H7 (cell line): ENCODE measurements at places on chromosomes 7 and 10. TPM values are rescaled to one million over a fixed set of nuclear protein-coding genes. Genes with fewer than 3 reads are reported as not detected.
A peak's percentile ranks its signal among the peaks of the same experiment; 100 is the strongest.

GRCh38 chr10:25725917-25726716, 207.9 kb upstream of the MYO3A start:
- DNase-seq: peak; percentile 28

GRCh38 chr10:102449321-102450123, 1.8 kb downstream of the C10orf95 start:
- DNase-seq: peak; percentile 76

DNA sequence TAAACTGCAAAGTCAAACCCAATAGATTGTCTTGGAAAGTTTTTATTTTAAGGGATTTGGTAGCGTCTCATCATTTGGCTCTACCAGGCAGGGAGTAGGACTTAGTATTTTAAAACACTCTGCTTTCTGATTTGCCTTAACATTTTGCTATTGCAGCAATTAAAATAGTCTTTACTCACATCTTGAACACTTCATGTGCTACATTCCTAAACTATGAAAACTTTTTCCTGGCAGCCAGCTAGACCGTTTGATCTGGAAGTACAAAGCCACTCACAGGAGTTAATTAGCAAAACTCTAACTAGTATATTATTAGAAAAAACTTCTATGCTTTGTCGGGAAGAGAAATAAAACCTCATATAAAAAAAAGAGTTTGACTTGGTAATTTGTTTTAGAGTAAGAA, 111.4 kb downstream of the TFPI2 start:
- no peak for DNase-seq

- DNase-seq: no peak
Measured at GRCh38 chr10:58210160-58210559, 57.5 kb downstream of the IPMK start.

DNA sequence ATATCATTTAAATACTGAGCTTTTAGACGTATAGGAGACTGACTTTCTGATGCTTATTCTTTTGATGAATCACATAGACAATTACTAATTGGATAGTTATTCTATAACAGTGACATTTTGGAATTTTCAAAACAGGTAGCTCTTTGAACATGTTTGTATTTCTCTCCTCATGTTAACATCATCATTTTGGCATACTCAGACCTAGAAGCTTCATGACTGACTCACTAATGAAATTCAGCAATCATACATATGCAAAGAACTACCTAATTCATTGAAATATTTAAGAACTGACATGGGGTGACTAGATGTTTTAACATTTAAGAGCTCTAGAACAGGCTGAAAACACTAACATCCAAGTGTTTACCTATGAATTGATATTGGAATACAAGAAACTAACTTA, 192.3 kb downstream of the VTI1A start:
- no peak for DNase-seq

- DNase-seq: no peak
Measured at GRCh38 chr10:75211007-75211691, 553 bp downstream of the VDAC2 start.

- no peak for DNase-seq
Measured at GRCh38 chr10:120800528-120801323, 50.4 kb upstream of the WDR11 start.

GRCh38 chr10:106836933-106837663, 327.4 kb downstream of the SORCS1 start:
- no peak for DNase-seq

DNA sequence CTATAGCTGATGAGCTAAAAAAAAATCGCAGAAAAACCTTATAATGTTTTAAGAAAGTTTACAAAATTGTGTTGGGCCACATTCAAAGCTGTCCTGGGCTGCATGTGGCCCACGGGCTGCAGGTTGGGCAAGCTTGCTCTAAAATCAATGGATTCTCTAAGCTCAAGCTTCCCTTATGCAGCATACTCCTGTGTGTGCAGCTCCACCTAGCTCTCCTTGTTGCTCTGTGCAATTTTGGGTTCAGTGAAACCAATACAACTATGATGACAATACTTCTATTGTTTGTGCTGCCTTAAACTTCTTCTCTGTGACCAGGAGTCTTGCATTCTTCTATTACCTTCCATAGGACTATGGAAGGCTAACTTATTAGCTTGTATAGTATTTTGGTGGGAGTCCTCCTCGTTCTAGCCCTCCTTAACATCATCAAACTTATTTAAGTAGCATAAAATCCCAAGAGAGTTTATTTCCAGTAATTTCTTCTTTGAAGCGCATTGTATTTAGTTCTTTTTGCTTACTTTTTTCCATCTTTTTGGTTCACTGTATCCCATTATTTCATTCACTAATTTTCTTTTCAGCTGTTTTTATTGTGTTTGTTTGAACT, 170.9 kb upstream of the SMIM30 start:
- DNase-seq: peak; percentile 28

GRCh38 chr7:66206934-66207240, 1.8 kb downstream of the TPST1 start:
- DNase-seq: no peak

DNA sequence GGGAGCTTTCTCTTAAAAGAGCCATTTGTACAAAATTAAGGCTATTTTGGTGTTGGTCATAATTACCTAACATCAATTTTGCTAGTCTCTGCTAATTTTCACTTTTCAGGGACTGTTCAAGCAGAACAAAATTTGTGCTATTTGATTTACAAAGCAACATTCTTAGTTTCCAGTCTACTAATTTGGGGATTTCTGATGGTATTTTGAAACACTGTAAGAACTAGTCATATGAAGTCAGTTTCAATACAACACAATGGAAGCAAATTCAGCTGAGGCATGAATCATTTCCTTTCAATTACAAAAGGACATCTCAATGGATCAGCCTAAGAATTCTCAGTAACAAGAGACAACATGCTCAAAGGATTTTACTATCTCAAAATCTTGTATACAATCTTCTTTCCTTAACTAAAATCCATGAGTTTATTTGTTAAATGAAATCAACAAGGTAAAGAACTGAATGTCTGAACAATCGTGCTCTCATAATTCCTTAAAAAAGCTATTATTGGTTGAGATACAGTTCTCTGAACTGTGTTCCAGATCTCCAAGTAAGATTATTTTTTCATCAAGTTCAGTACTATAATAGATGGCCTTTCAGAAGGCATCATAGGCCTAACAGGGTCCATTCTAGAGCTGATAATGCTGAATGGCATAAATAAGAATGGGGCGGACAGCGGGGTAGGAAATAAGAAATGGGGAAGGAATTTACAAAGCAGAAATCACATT, 144.6 kb downstream of the NRCAM start:
- DNase-seq: no peak

DNA sequence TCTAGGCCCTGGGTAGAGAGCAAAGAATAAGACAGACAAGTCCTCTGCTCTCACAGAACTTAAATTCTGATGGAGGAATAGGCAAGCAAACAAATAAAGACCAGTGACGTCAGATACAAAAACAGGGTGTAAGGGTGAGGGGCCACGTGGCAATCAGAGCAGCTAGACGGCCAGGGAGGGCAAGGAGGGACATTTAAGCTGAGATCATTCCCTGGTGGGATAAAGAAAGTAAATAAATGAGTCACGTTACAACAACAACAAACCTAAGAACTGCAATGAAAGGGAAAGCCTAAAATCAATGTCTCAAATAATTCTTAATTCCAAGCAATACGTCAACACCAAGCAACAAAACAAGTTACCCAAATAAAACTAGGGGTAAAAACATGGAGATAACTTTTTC, 21.8 kb downstream of the STN1 start:
- DNase-seq: no peak

GRCh38 chr7:37916673-37917660, at the start of gene SFRP4:
TSS of gene SFRP4 (minus strand) at chr7:37916817. CDS start at chr7:37916537, 280 bp downstream.
- peak; percentile 71 for DNase-seq

DNA sequence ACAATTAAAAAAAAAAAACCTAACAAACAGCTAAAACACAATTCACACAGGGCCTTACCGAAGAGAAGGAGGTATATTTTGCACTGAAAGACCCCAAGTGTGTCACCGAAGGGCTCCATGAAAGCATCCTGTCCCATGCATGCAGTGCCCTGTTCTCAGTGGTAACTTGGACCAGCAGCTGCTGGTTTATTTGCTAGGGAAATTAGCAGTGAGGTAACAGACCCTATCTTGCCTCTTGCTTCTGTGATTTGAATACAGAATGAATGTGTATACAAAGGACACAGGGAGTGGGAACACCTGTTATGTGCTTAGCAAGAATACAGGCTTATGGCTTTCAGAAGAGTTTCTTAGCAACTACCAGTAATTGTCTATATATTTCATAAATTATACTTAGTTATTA, at the start of gene HEPACAM2:
HEPACAM2 (minus strand) TSS at position 160 of the 400 bp plus-strand sequence.
- DNase-seq: no peak

DNA sequence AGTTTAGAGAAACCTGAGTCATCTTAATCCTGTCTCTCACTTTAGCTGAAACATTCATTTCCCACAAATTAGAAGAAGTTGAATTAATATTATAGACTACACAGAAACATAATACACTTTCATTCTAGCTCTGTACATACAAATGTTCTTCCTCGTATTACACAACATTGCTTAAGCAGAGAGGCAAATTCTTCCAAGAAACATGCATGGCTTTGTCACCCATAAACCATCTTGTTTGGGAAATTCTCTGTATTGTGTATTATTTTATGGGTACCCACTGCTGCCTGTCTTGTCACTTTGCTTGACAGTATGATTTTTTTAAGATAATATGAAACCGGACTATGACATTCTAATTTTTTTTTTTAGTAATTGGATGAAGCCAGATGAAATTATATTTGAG, 104.0 kb downstream of the SRI start:
- DNase-seq: no peak

DNA sequence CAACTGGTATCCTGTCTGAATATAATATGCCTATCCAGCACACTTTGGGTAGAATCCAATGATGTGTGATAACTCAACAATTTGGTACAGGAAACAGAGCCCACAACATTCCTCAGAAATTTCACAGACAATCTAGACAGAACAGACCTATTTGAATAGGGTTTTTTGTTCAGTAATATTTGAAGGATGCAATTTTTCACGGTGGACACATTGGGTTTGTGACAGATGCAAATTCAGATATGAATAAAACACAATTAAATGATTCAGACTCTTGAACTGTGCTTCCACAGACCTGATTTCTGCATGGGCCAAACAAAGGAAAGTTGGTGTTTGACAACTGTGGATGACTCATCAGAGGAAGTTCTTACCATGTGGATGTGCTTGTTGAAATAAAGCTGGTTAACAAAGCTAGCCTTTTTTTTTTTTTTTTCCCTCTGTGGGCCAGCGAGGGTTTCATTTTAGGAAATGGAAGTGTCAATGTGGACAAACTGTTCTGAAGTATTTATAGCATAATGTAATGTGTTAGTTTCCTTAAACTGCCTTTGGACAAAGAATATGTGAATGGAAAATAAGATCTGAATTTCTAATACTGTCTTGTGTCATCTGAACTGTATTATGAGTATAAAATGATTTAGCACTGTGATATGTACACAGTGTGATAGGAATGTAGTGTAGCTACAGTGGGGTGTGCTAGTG, 43.2 kb upstream of the FAM133B start:
- no peak for DNase-seq

DNA sequence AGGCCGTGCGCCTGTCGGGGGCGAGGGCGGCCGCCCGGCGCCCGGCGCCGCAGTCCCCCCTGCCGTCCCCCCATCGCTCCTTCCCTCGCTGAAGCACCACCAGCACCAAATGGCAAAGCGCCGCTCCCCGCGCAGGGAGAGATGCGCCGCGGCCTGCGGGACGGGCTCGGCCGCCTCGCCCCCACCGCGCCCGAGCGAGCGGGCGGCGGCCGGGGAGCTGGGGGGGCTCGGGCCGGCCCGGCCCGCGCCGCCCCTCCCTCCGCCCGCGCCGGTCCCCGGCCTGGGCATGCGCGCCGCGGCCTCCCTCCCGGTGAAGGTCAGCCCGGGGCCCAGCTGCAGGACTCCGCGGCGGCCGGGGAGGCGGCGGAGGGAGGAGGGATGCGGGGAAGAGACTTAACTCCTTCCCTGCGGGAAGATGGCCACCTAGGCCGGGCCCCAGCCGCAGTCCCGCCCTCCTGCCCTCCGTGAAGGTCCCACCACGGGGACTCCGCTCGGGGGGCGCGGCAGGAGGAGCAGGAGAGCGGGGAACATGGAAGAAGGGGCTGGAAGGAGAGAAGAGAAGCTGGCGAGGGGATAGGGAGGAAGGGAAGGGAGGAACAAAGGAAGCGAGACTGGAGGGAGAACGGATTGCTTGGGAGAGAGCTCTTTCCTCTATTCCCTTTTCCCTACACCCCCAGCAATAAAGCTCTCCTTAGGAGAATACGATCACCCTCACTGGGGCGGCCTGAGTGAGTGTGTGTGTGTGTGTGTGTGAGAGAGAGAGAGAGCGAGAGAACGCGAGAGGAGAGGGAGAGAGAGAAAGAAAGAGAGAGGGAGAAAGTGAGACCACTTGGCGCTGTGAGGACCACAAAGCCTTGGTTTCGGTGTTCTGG, 3.4 kb upstream of the SMARCD3 start:
- DNase-seq: peak; percentile 98

DNA sequence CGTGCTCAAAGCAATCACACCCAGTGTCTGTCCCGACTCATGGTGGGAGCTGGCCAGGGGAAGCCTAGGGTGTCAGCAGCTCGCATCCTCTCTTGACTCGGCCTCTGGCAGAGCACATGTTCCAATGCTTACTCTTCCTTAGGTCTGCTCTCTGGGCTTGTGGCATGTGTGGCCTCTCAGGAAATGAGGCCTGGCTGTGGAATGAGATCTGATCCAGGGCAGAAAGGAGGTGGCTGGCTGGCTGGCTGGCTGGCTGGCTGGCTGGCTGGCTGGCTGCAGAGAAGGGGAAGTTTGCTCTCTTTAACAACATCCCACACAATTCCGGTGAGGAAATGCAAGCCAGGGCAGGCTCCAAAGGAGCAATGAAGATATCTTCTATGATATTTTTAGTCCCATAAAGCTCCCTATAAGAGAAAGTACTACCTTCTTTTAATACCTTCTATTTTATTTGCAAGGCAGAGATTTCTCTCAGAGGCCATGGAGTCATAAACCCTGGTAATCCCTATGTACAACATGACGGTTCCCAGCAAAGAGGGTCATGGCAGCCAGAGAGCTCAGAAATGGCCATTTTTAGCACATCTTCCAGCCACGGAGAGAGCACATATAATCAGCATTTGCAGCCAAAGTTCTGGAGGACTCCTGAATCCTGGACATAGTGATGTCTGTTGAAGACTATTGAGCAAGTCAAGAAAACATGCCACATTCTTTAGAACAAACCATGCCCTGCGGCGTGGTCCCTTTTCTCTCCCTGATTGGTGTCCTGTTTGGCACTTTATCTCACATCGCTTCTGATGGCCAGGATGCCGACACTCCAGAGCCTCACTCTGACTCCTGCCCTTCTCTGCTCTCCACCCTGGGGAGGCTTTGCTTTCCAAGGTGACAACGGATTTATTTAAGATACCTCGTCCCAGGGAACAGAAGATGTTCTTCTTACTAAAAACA, 153.7 kb downstream of the FANK1 start:
- no peak for DNase-seq

GRCh38 chr10:49187044-49187484, 1.1 kb downstream of the TMEM273 start:
- no peak for DNase-seq

GRCh38 chr7:147509035-147509501, 1081.5 kb upstream of the C7orf33 start:
- no peak for DNase-seq

The CCDC186 gene
- total RNA-seq: 5.9 and 15.6 TPM in 2 replicates

The ANXA8 gene
- total RNA-seq: 0.15 TPM in 1 of 2 replicates, not detected in the other

The STEAP2 gene
- 8.8 and 15.1 TPM in 2 replicates for total RNA-seq

The CALHM1 gene
- total RNA-seq: 0.07 TPM in 1 of 2 replicates, not detected in the other

The CCZ1 gene
- total RNA-seq: 77.2 and 80.9 TPM in 2 replicates

The TEX47 gene
- total RNA-seq: not detected in 2 replicates

The PNLIP gene
- total RNA-seq: not detected in 2 replicates

The NKX1-2 gene
- 57.8 and 65.1 TPM in 2 replicates for total RNA-seq

The DENND2A gene
- 10.1 and 11.9 TPM in 2 replicates for total RNA-seq

The CRYGN gene
- total RNA-seq: 1.2 and 2.2 TPM in 2 replicates

The FAM25C gene
- not detected in 2 replicates for total RNA-seq

The CELF2 gene
- total RNA-seq: 6.4 and 8.5 TPM in 2 replicates

The NANOS1 gene
- total RNA-seq: 2.4 and 7.8 TPM in 2 replicates
